Activated naive CD8-positive, alpha-beta T cell treated with anti-CD3 and anti-CD28 coated beads, Interleukin-2, amount 50 U/mL, for 16 hours (primary cell): ENCODE measurements at places on chromosomes 2 and 18.

GRCh38 chr2:12809526-12809925, 92.8 kb downstream of the TRIB2 start:
- no peak for DNase-seq

- DNase-seq: no peak
Measured at GRCh38 chr2:71686781-71687180, 233.4 kb downstream of the DYSF start.

DNA sequence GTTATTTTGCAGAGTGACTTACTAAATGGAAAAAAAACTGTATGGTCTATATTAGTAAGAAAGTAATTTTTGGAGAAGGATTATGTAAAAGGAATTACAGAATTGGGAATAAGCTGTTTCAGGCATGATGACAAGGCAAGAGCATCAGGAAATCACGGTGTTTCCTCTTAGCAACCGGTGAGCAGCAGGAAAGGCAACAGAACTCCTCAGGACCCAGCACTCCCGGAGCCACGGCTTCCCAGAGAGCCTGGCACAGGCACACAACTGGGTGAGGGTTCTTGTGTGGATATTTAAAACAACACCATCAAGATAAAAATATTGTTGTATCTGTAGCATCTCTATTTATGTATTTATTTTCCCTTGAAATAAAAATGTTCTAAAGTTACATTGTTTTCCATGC, 34.4 kb downstream of the CYP27C1 start:
- no peak for DNase-seq

DNA sequence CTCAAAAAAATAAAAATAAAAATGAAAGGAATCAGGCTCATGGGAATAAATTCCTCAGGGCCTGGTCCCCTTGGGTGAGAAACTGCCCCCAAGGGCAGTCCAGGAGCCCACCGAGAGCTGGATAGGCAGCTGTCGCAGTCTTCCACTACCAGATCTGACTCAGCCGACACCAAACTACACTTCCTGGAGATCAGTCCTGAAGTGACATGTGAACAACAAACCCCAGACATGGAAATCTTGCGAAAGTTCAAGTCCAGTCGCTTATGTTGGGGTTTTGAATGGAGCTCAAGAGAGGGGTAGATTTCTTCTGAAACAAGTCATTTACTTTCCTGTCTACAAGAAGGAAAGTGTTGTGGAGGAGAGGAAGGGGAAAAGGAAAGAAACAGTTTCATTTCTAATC, 12.9 kb downstream of the ADCY3 start:
- DNase-seq: no peak

GRCh38 chr18:26436176-26437051, 111.9 kb downstream of the KCTD1 start:
- no peak for DNase-seq

DNA sequence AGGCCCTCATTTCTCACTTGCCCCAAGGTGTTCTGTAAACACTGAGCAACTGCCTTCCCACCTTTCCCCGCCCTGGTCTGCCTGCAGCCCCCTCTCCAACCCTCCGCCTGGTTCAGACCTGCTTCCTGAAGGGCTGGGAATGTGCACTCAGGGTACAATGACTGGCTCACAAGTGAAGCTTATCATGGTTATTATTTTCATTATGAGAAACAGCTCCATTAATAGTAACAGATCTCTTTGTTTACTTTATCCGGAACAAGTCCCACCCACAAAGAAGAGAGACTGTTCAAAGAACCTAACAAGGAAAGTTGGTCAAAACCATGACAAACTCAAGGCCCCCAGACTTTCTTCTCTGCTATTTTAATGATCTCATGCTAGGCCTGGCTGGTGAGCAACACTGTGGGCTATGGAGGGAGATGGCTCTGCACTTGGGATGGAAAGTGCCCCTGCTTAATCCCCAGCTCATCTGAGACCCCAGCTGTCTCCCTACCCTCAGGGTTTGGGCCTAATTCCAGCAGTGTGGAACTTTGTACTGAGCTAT, 36.7 kb downstream of the ARHGAP25 start:
- DNase-seq: no peak

GRCh38 chr2:190357600-190357999, 14.2 kb downstream of the INPP1 start:
- no peak for DNase-seq

DNA sequence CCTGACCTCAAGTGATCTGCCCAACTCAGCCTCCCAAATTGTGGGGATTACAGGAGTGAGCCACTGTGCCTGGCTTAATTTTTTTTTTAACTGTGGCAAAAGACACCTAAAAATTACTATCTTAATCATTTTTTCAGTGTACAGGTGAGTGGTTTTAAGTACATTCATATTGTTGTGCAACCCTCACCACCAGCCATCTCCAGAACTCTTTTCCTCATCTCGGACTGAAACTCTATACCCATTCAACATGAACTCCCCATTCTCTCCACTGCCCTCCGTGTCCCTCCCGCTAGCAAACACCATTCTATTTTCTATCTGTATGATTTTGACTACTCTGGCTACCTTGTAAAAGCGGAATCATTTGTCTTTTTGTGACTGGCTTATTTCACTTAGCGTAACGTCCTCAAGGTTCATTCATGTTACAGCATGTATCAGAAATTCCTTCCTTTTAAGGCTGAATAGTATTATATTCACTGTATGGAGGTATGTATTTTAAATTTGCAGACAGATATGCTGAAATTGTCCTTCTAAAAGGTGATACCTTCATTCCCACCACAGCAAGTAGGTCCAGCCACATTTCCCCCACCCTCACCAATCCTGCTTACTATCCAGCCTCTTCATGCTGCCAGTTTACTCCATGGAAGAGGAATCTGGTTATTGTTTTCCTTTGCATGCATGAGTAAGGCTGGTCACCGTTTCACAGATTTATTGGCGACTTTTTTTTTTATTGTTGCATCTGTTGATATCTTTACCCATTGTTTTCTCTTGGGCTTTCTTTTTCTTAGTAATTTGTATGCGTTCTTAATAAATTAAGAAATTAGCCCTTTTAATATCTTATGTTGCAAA, 40.6 kb upstream of the ANXA4 start:
- no peak for DNase-seq
